Inflammatory macrophage treated with lipopolysaccharide for 4 hours (primary cell): ENCODE measurements at places on chromosomes 1 and 21.

DNA sequence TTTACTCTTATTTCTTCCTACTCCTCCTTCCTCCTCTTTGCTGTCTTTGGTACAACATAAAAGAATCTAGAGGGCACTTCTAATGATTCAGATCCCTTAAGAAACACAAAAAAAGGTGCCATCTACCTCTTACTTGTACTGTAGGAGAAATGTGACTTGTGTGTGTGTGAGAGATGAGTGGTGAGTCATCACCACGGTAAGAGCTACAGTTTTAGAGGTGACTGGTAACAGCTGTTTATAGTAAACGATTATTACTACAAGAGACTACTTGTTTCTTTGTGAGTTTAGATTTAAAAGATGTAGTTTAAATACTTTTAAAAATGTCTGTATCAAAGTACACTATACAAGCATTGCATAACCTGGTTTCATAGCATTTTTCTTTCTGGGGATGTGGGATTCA lies 40.4 kb downstream of the SLC35D1 start:
- DNase-seq = no peak

DNA sequence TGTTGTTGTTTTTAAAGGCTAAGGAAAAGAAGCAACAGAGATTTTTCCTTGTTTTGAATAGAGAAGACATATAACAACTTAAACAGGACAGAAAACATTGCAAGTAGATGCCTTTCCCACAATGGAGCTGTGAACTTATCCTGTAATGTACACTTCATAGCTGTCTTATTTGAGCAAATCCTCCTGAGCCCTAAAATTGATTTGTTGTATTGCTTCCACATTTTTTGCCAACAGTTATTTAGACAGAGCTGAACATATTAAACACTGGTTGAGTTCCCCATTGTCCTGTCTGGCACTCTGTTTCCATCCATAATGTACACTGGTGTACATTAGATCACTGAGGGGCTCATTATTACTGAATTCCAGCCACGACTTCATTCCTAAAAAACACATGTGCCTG lies 32.2 kb downstream of the CACHD1 start:
- no peak for DNase-seq

- no peak for DNase-seq
Measured at GRCh38 chr1:96698342-96698983, 23.1 kb upstream of the PTBP2 start.

DNA sequence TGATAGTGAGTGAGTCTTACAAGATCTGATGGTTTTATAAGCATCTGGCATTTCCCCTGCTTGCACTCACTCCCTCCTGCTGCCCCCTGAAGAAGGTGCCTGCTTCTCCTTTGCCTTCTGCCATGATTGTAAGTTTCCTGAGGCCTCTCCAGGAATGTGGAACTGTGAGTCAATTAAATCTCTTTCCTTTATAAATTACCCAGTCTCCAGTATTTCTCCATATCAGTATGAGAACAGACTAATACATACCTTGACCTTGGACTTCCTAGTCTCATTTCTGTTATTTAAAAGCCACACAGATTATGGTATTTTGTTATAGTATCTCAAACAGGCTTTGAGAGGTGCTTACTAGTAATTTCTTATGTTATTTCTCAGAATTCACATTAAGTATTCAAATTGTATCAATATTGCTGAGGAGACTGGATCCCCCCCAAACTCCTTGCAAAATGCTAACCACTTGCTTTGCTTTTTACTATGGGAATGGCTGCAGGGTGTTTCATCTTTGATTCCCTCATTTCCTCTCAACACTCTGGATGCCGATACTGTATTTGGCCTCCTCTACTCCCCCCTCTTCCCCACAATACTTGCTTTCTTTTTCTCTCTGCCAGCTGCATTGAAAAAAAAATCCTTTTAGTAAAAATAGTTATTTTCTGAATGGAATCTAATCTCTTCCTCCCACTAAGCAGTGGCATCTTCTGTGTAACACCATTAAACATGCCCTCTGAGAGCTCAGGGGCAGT lies 96.9 kb upstream of the WLS start:
- DNase-seq = no peak

GRCh38 chr1:53187401-53187800 lies 9.2 kb upstream of the CPT2 start:
- no peak for DNase-seq

DNA sequence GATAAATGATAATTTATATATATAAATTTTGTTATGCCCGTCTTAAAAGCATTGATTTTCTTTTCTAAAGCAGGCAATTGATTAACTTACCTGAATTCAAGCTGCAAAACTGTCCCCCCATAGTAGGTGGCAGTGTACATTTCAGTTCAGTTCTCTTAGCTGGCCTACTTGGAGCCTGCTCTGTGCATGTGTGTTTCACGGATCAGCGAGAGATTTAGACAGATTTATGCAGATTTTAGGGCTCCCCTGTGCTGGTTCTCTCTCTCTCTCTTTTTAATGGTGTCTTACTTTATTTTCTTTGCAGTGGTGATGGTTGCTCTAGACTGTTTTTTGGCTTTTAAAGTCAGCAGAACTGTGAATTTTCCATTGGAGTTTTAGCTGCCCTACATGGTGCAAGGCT lies 30.7 kb downstream of the CLIC4 start:
- no peak for DNase-seq

GRCh38 chr1:16199700-16200099 lies 12.8 kb downstream of the ARHGEF19 start:
- no peak for DNase-seq

DNA sequence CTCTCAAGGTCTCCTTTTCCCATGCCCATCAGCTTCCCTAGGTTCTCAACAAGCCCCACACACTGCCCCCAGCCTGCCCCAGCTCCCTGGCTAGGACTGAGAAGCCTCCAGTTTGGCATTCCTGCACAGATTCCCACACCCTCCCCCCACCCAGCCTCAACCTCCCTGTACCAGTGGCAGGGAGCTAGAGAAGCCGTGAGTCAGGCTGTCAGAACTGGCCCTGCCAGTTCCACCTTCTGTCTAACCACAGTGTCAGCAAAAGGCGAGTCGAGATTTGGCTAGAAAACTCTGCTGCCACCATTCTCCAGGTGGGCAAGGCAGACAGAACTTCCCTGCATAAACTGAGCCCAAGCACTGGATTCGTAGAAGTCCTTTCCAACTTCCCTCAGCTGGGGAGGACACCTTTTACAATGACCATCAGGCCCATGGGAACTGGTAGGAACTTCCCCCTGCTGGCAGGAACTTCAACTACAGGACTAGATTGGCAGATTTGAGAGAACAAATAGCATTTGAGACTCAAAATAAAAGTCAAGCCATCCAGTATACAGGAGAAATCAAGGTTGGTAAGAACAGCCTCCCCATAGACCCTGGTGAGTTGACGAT lies 31.0 kb downstream of the TNNT2 start:
- DNase-seq = peak; percentile 42

DNA sequence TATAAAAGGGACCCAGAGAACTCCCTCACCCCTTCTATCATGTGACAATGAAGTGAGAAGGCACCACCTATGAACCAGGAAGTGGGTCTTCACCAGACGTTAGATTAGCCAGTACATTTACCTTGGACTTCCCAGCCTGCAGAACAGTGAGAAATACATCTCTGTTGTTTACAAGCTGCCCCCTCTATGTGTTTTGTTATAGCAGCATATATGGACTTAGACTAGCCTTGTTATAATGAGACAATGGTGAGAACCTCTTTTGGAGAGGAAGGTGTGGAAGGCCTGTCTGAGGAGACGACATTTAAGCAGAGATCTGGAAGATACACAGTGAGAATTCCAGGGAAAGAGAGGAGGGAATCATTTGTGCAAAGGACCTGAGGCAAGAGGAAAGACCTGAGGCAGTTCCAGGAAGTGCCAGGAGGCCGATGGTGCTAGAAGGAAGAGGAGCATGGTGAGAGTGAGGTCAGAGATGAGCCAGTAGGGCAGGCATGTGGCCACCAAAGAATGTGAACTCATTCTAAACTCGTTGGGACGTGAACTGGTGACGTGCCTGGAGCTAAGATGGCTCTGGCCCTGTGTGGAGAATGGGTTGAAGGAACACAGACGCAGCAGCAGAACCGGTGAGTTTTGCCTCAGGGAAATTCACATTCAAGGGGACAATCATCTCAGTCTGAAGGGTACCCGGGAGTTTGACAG lies 98.9 kb upstream of the IRF2BP2 start:
- DNase-seq = no peak

GRCh38 chr1:247656221-247656875 lies 23.2 kb downstream of the OR13G1 start:
- no peak for DNase-seq

- DNase-seq = no peak
Measured at GRCh38 chr1:58585166-58585565, 8.1 kb upstream of the TACSTD2 start.

- DNase-seq = no peak
Measured at GRCh38 chr1:105005594-105006195, 1256.0 kb downstream of the AMY1C start.

DNA sequence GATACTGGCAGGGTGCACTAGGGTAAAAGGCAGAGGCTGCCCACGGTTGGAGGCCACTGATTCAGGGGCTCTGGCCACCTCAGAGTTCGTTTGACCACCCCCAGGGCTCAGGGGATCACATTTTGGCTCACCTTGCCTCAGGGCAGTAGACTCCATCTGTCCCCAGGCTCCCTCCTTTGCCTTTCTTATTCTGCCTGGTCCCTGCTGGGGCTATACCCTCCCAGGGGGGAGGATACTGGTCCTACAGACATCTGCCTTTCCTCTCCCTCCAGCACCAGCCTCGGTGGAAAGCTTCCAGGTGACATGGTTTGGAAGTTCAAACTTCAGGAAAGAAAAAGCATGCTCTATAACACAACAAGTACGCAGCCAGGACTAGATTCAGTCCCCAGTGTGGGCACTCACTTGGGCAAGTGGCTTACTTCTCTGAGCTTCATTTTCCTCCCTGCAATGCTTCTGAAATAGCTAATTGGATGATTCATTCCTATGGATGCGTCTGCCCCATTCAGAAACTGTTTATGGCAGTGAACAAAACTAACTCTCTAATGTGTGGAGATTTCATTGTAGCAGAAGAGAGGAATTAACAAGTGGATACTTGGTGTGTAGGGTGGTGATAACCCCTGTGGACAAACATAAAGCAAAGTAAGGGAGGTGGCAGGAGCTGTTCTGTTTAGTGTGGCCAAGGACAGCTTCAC lies 154.8 kb downstream of the TRABD2B start:
- DNase-seq = no peak

GRCh38 chr1:230858918-230859729 lies 9.2 kb downstream of the C1orf198 start:
- no peak for DNase-seq

GRCh38 chr1:156813750-156814570 lies 2.7 kb downstream of the SH2D2A start:
- DNase-seq = peak; percentile 67

DNA sequence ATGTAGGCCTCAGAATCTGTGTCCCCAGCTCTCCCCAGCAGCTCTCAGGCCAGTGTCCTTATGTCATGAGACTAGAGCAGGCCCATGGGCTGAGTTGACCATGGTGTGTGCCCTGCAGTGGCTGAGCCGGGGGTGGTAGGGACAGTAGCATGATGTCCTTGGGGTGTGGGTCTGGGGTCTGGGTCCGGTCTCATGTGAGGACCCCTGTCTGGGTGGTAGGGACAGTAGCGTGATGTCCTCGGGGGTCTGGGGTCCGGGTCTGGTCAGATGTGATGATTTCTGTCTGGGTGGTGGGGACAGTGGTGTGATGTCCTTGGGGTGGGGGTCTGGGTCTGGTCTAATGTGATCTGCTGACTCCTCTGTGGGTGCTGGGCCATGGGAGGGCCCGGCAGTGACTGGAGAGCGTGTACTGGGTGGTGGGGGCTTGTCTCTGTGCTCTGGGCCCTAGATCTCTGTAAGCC lies 64.5 kb downstream of the OBSCN start:
- no peak for DNase-seq

DNA sequence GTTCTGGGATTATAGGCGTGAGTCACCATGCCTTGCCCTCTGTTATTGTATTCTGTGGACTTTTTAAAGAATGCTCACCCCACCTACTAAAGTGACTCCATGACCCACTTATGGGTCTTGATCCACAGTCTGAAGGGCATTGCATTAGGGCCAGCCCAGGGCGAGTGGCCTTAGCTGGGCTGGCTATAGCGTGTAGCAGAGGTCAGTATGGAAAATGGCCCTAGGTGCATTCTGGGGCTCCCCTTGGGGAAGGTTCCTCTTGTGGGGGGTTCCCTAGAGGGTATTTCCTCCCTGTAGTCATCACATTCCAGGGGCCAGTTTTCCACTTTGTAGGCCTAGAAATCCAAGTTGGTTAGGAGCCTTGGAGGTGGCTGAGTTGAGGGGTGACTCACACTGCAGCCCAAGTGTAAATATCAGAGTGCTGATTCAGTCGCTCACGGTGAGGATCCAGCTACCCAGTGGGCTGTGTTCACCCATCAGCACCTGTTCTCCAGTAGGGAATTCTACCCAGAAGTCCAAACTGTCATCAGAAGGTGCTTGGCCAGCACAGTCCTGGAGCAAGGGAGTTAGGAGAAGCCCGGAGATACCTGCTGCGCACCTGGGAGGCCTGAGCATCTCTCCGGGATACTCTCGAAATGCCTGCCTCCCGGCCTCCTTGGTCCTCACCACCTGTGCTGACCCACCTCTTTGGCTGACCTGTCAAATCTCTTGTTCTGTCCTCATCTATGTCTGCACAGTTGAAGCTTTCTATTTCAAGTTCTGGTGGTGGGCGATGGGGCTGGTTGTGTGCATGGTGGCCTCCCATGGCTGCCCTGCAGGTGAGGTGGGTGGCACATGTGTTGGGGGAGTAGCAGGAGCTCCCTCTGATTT lies 52.2 kb downstream of the NENF start:
- DNase-seq = peak; percentile 42

- peak; percentile 24 for DNase-seq
Measured at GRCh38 chr1:6445062-6445763, 20.6 kb downstream of the ESPN start.

DNA sequence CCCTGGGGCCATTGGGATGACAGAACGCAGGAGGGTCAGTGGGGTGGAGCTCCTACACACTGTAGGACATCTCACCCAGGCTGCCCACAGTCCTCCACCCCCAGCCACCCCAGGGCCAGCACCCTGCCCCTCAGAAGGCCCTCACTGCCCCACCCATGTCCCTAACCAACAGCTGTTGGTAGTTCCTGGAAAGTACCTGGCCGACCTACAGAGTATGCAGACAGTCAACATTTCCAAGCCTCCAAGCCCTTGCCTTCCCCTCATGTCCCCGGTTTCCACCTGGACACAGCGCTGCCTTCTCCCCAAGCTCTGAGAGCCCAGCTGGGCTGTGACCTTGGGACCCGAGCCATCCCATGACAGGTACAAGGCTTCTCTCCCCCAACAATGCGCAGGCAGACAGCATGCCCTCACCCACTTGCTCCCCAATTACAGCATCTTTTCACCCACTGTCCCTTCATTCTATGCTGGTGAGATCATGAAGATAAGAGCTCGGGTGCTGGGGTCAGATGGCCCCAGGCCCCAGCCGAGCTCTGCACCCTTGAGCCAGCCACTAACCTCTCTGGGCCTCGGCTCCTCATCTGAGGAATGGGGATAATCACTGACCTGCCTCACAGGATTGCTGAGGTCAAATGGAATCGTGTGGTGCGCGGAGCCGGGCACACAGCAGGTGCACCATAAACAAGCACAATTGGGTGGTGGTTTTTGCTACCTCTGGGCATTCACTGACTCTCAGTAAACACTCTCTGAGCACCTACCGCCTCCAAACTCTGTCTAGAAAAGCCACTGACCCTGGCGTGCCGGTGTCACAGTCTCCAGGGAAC lies 11.2 kb downstream of the LAPTM5 start:
- DNase-seq = no peak

GRCh38 chr1:248114890-248115289 lies 19.9 kb downstream of the OR2L13 start:
- DNase-seq = no peak

GRCh38 chr1:22048351-22049192 lies 3.9 kb upstream of the CDC42 start:
- peak; percentile 96 for DNase-seq
